Activated naive CD8-positive, alpha-beta T cell treated with anti-CD3 and anti-CD28 coated beads, Interleukin-2, amount 10 ng/mL, durations not matched to agents 7 days and 5 days (primary cell): ENCODE measurements at places on chromosomes 5 and 9. TPM values are rescaled to one million over a fixed set of nuclear protein-coding genes. Genes with fewer than 3 reads are reported as not detected.

GRCh38 chr5:134515801-134516200 lies 9.7 kb upstream of the JADE2 start:
- no peak for DNase-seq

DNA sequence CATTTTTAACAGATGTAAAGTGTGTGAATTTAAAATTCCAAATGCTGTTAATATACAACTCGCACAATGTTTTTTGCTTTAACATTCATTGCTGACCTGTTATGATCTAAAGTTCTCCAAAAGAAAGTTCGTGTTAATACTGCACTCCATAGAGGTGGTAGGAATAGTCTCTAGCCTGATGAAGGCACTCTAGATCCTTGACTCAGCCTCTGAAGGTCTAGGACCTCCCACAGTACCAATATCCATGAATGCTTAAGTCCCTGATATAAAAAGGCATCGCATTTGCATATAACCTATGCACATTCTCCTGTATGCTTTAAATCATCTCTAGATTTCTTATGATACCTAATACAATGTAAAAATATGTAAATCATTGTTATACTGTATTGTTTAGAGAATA lies 213.6 kb downstream of the EFNA5 start:
- DNase-seq = no peak

BAAT gene
- total RNA-seq = not detected

MYOT gene
- not detected for total RNA-seq

DNA sequence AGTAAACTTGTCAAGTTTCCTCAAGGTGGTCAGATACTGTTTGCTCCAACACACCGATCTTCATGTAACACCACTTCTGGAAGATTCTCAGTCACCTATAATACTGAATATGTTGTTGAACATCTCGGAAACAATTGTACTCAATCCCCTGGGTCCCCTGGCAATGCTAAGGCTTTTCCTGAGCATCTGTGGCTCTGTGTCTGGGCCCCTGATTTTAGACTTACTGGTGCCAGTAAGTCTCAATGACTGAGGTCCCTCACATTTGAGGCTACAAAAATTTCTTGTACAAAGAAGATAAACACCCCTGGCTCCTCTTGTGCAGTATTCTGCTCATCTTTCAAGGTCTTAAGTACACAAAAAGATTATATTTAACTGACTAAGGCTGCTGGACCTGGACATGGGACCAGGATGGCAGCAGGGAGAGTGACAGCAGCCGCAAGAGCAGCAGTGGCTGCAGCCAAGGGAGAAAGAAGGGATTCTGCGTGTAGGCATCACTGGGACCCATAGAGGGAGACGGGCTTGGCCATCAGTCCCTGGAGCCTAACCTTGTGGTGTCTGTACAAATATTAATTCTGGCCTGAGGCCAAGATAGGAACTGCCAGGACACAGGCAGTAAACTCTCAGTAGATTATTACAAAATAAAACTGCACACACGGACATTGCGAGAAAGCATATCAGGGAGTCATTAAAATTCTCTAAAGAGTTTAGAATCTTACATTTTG lies 49.0 kb upstream of the TNPO1 start:
- DNase-seq = no peak

HK3 gene
- 1.3 TPM for total RNA-seq

DNA sequence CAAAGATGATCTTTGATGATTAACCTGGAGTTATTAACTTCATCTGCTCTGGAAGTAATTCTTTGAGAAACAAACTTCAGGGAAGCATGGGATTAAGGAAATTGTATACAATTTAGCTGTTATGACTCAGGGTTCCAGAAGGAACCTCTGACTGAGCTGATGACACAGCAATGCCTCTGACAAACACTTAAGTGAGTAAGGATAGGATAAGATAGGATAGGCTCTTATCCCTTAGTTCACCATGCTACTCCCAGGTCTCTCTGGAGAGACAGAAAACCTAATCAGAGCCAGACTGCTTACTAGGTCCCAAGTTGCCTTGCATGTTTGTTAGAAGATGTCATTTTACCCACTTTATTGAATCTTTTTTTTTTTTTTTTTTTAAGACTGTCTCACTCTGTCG lies 12.6 kb upstream of the TMEM38B start:
- DNase-seq = no peak

GRCh38 chr5:29143266-29143665 lies 2050.2 kb upstream of the CDH6 start:
- no peak for DNase-seq

- no peak for DNase-seq
Observed at GRCh38 chr9:28207657-28208056, 634.4 kb upstream of the C9orf72 start.

WNT8A gene
- total RNA-seq = not detected
